Left forelimb (tissue), 1 donor: ENCODE measurements at places on chromosomes 16 and 17.

GRCh38 chr17:7992924-7993323, 9.5 kb upstream of the GUCY2D start:
- DNase-seq: no peak

- no peak for DNase-seq
These were observed 18.6 kb upstream of the HAPSTR1 start for GRCh38 chr16:9072806-9073341.

GRCh38 chr16:53785044-53785443, 81.1 kb downstream of the FTO start:
- no peak for DNase-seq

DNA sequence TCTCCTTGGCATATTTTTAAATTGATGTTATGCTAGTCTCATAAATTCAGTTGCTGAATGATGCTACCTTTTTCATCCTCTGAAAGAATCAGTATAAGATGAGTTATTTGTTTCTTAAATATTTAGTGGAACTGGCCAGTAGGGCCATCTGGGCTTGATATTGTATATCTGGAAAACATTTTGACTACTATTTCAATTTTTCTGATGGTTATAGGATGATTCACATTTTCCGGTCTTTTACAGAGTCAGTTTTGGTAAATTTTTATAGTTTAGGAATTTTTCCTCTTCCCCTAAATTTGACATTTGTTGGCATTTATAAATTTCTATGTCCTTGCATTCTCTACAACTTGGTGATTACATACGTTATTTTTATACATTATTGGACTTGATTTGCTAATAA, 296.3 kb upstream of the AXIN2 start:
- no peak for DNase-seq

- DNase-seq: no peak
These were observed 13.5 kb downstream of the NPRL3 start for GRCh38 chr16:125011-125410.

DNA sequence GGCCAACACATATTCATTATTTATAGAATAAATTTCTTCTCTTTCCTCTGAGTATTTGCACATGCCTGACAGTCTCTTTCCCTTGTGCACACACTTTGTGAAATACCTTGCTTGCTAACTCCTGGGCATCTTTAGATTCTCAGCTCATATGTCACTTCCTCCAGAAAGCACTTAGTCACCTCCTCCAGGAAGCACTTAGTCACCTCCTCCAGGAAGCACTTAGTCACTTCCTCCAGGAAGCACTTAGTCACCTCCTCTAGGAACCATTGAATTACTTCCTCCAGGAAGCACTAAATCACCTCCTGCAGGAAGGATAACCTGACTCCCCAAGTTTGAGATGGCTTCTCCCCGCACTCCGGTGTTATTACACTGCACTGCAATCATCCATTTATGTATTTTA, 462.5 kb upstream of the EEF2KMT start:
- DNase-seq: no peak

- DNase-seq: no peak
These were observed 1431.1 kb downstream of the CDH8 start for GRCh38 chr16:60605176-60605575.

DNA sequence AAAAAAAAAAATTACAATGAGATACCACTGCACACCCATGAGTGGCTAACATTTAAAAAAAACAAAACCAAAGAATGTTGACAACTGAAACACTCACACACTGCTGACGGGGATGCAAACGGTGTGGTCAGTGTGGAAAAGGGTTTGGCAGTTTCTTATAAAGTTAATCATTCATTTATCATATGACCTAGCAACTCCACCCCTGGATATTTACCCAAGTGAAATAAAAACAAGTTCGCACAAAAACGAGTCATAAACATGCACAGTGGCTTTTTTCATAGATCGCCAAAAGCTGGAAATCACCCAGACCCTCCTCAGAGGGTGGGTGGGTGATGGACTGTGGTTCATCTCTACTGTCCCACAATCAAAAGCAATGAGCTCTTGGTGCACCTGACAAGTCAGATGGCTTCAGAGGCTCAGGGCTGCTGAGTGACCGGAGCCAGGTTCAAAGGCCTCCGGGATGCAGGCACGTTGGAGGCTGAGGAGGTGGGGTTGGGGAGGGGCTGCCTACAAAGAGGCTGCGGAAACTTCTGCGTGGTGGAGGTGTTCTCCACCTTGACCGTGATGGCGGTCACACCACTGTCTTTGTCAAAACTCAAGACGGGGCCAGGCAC, 14.2 kb downstream of the RAB40B start:
- no peak for DNase-seq

DNA sequence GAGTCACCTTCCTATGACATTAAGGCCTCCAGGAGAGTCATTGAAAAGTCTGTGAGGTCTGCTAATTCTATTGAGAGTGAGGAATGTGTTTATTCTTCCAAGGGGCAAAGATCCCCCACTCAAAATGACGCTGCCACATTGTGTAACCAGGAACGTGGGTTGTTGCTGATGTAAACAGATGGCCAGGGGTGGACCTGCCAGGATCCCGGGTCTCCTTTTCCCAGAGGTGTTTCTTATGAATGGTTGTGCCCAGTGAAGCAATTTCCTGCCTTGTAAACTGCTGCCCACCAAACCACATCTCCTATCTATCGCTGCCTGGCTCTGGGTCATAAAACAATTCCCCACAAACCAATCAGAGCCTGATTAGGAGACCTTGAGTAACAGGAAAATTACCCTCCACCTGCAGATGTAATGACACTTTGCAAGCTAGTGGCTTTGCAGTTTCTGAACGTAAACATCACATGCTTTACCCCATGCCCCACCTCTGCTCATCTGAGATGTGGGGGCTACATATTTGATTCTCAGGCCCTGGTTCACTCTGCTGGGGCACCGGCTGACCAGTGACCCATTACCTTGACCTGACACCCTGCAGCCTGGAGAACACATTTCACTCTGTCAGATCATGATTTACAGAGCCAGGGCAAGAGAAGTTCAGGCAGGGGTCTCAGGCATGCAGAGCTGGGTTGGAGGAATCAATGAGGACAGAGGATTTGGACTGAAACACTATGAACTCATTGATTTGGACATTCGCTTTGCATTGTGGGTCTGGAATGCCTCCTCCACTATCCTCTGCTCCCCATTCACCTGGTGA, 33.1 kb upstream of the DDX52 start:
- DNase-seq: no peak

DNA sequence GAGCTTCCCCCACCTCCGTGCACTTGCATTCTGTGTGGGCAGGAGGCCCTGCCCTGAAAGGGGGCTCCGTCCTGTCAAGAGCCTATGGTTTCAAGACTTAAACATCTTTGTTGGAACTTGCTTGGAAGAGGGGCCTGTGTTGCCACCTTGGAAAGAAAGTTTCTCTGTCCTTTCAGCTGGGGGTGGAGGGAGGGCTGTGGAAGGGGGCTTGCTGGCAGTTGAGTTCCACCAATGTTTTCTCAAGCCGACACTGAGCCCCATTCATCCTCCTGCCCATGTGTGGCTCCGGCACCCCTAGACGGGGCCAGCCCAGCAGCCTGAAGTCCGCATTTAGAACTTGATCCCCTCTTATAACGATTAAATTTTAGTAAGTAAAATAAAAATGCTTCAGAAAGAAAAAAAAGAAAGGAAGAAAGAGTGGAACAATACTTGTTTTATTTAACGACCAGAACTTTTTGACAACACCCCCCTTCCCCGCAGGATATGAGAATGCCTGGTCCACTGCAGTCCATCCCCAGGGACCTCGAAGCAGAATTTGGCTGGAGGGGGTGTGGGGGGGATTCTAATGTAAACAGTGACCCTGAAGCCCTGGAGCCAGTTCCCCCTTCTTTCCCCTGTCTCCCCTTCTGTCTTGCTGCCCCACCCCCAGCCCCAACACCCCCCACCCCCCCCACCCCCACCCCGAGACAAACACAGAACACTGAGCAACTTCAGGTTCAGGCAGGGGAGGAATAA, 26.9 kb upstream of the CLEC18A start:
- no peak for DNase-seq

- no peak for DNase-seq
These were observed 19.9 kb downstream of the CYB5D2 start for GRCh38 chr17:4162775-4163466.

DNA sequence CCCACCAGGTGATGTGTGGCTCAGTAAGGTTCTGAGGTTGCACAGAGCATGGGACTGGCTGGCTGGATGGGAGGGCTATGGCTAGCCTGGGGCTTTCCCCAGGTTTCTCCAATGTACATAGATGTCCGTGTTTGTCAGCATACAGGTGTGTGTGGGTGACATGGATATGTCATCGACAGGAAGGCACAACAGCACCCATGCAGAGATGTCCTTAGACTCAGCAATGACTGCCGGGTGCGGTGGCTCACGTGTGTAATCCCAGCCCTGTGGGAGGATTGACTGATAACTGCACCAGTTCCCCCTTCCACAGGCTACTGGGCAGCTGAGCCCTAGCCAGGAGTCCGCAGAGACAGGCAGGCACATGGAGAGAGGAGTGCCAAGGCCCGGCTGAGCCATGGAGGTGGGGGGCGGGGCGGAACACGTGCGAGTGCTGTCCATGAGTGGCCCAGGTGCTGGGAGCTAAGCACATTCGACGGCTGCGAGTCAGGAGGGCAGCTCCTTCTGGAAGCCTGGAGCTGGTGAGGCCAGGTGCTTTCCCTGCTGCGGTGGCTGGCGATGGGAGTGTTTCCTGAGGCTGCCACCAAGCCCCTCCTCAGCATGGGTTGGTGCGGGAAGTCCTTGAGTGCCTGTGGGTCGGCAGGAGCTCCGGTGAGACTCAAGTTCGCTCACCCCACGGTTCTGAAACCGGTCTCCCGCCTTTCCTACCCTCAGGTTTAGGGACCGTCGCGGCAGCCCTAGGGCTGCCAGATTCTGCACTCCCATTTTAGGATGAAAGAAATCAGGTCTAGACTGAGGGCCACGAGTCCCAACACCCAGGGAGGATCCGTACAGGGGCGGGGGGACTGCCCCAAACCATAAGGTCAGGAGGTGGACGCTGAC, 858 bp upstream of the ASPSCR1 start:
- DNase-seq: no peak

DNA sequence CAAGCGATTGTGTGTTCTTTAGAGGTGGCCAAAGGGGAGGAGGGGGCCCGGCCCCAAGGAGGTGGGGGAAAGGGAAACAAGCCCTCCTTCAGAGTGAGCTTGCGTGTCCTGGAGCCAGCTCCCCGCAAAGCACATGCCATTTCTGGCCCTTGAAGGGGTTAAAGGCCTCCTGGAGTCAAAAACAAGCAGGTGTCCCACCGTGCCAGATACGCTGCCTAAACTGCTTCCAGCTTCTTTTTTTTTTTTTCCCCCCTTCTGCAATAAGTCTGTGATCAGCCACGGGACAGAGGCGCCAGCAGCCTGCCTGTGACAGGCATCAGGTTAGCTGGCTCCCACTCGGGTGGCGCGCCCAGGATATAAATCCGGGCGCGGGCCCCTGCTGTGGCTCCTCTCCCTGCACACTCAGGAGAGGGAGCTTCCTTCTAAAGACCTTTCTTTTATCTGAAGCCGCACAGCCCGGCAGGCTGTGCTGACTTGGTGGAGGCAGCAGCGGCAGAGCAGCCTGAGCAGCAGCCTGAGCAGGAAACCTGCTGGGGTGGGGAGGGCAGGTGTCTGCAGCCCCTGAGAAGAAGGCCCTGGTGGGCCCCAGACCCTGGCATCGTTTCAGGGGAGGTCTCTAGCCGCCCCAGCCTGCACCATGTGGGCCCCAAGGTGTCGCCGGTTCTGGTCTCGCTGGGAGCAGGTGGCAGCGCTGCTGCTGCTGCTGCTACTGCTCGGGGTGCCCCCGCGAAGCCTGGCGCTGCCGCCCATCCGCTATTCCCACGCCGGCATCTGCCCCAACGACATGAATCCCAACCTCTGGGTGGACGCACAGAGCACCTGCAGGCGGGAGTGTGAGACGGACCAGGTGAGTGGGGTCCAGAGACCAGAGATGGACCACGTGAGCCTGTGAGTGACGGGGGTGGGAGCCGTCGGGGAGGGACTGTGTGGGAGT, at the start of gene WFIKKN2:
Gene WFIKKN2, plus strand, starts transcription at position 286 of the 934 bp plus-strand sequence. Its CDS starts 352 bp downstream, at position 638.
- DNase-seq: peak; percentile 67

DNA sequence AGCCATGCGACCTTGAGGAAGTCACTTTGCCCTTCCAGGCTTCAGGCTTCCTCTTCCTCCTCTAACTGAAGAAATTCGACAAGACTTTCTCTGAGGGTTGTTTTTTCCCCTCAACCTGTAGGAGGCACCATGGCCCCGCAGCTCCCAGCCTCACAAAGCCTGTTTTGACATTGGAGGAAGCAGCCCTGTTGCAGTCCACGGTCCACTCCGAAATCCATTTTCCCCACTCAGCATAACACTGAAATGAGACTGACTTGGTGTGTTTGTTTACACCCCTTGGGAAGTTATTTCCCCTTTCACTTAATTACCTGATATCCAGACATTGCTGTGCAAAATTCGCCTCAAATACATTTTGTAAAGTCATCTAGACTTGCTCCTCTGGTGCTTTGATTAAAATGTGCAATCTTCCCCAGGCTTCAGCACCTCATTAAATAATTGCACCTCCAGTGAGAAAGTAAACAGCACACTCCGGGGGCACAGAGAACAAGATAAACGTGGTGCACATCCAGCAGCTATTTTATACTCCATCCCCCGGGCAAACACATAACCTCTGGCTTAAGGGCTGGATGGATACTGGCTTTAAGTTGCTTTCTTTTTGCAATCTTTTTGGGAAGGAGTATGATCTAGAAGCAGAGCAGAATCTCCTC, 41.4 kb upstream of the PIRT start:
- DNase-seq: peak; percentile 68

DNA sequence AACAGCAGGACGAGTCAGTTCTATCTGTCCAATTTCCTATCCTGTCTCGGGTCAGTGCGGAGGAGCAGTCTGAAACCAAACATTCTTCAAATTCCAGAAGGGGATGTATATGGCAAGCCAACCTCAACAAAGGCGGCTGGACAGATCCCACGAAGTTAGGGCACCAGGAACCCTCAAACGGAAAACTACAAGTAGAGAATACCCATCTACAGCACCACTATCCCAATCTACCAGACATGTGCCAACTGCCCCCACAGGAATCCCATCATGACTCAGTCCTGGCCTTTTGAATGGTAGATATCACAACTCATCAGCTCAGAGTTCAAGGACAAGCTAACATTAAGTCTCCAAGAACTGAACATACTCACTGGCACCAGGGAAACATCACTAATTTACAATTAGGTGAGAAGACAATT, 2.3 kb downstream of the NAT9 start:
- no peak for DNase-seq

GRCh38 chr16:2039274-2040031, 8.2 kb downstream of the NTHL1 start:
- peak; percentile 86 for DNase-seq

DNA sequence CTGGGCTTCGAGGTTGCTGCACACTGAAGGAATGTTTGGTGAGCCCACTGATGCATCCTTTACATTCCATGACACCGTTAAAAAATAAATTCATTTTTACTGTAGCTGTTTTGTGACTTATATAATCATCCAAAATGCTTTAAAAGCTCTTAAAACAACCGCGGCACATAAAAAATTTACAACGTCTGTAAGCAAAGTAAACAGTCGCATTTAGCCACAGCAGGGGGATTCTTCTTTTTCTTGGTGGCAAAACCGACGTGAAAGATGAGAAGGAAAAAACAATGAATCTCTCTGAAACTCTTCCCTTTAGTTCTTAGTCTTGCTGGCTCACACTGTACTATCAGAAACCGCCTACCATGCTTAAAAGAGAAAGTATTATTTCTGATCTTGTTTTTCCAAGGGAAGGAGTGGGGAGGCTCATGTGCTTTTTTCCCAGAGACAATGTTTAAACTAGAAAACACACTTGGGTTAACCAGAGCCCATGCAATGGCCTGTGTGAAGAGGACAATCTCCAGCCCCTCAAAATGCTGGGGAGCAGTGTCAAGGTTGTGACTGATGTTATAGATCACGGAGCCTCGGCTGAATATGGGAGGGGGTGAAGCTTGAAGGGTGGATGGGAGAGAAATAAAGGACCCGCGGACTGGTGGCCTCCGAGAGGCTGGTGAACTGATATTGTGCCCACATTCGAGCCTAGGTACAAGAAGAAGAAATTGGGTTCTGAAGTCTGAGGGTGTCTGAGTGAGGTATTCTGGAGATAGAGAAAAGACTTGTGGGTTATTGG, 91.1 kb downstream of the IRF8 start:
- DNase-seq: peak; percentile 26
